ENCODE measurements at places on chromosomes 1 and 21.
A peak's percentile ranks its signal among the peaks of the same experiment; 100 is the strongest.

DNA sequence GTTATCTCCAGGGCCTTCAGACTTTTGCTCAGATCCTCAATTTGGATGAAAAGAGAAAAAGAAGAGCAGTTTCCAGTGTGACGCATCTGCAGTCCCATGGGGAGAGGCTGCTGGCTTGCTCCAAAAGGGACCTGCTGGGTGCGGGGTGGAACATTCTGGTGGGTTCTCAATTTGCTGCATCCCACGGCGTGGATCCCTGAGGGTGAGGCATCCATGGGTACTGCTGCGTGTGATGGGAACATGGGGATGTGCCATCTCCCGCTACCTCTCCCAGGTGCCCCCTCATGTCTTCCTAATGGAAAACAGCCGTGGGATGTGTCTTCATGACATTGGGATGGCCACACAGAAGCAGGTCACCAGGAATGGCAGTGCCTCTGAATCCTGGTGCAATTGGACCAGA, 221.3 kb upstream of the AJAP1 start:
- DNase-seq = no peak

- peak; percentile 43 for DNase-seq
These were observed 23.1 kb downstream of the EIF2D start for GRCh38 chr1:206589206-206589605.

DNA sequence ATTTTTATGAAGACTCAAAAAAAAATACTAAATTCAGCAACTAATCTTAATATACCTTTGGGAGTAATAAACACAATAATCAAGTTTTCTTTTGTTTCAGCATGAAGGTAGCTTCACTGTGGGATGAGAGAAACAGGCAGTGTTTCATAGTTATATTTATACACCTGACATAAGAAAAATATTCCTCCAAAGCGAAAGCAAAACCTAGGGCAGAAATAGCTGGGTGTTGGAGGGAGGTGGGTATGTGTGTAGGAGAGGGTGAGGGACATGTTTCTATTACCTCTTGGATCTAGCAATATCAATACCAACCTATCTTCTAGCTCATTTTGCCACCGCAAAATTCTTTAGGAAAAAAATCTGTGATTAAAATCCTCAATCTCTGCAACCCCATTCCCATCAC, 24.9 kb upstream of the MAN1A2 start:
- no peak for DNase-seq

GRCh38 chr1:172875892-172876291, 174.8 kb downstream of the TNFSF18 start:
- no peak for DNase-seq

DNA sequence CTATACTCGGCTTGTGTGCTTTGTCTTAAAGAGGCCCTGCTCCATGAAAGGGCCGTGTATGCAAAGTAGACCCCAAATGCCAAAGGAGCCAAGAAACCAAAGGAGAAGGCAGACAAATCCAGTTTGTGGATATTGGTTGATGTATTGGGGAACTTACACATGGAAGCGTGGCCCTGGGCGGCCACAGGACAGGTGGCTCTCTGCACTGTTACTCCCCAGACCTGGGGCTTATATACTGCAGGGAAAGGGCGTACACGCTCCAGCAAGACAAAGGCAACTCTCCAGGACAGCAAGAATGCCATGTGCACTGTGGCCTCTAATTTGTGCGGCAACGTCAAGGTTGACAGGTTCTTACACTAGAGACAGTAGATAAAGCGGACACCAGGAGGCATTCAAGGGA, 24.8 kb downstream of the RSPH1 start:
- no peak for DNase-seq

DNA sequence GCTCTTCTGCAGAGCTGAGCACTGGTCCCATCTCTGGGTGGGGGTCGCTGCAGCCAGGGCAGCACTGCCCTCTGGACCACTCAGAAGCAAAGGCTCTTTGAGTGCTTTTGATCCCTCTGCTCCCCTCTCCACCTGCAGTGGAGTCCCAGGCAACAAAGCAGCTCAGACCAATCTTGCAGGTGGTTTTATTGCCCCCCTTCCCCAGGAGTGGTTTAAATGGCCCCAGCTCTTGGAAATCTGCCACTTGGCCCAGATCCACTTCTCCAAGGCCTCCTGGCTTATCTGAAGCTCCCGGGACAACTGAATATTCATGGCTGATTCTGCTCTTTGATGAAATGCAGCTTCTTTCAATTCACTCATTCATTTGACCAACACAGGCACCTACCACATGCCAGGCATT, 2.7 kb downstream of the STUM start:
- DNase-seq = no peak

GRCh38 chr1:113981962-113982931, 3.0 kb downstream of the OLFML3 start:
- peak; percentile 66 for DNase-seq

- no peak for DNase-seq
These were observed 37.5 kb downstream of the ATP1B1 start for GRCh38 chr1:169143984-169144383.

GRCh38 chr1:205229399-205229871, 1.7 kb downstream of the TMCC2 start:
- peak; percentile 50 for DNase-seq

- DNase-seq = no peak
These were observed 20.5 kb upstream of the ARTN start for GRCh38 chr1:43913051-43913501.

- DNase-seq = no peak
These were observed 65.0 kb downstream of the WDR64 start for GRCh38 chr1:241716915-241717656.
